ENCODE measurements at places on chromosomes 1 and 21.

DNA sequence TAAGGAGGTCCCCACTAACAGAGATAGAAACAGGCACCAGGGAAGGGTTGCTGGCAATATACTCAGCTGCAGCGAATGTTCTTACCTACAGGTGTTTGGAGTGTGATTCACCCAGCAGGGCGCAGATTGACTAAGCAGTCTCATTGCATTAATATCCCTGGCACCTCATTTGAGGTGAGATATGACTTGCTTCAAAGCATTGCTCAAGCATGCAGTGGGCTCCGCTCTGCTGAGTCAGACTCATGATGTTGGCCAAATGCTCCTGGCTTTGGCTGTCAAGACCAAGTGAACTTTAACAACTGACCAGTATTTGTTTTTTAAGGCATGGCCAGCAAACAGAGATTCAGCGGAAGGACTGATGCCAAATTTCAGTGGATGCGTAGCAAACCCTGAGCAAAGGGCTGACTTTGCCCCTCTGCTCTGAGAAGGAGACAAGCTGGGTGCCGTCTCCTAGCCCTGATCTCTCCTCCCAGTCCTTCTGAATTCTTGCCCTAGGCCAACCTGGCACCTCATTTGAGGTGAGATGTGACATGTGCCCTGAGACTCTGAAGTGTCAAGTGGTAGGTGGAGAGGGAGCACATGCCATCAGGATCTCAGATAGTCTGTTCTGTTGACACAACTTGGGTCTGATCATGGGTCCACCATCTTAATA lies 187.1 kb upstream of the COA6 start:
- no peak for DNase-seq

GRCh38 chr1:150544204-150544603 lies 5.0 kb upstream of the ADAMTSL4 start:
- DNase-seq, result peak; percentile 41

DNA sequence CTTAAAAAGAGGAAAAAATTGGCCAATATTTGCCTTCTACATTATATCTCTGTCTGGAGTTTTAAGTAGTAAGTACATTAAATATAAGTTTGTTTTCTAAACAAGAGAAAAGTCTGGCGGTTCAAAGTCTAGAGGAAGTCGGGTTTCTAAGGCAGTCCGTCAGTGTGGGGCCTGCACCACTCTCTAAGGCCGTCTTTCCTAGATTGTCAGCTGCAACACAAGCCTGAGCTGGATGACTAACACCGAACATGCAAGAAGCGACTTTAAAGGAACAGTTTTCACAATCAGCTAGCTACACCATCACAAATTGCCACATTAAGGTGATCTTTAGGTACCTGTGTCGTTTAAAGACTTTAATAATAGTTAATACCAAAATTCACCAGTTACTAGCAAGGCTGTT lies 19.6 kb downstream of the CCSAP start:
- no peak for DNase-seq

- no peak for DNase-seq
These were observed 48.7 kb downstream of the OVGP1 start for GRCh38 chr1:111378791-111379190.

- DNase-seq, result no peak
These were observed 8.3 kb downstream of the NHLH2 start for GRCh38 chr1:115832651-115833050.

GRCh38 chr1:225750420-225750819 lies 27.2 kb upstream of the SRP9 start:
- DNase-seq, result no peak
